ENCODE measurements at places on chromosomes 12 and 14. TPM values are rescaled to one million over a fixed set of nuclear protein-coding genes. Genes with fewer than 3 reads are reported as not detected.

The FLVCR2 gene
- 6.1 TPM for total RNA-seq

The PDZRN4 gene
- not detected for total RNA-seq

The RAD51AP1 gene
- total RNA-seq = 55.4 TPM

The GLS2 gene
- total RNA-seq = 17.0 TPM

- no peak overlapping the region for H3K4me3 ChIP-seq
- peak; percentile 55 for DNase-seq
- no peaks in the 10 kb centered on the region for H3K4me1 ChIP-seq
- no peaks in the 10 kb centered on the region for H3K27me3 ChIP-seq
- H3K36me3 ChIP-seq = peaks cover 7% of the 10 kb centered on the region
Measured at GRCh38 chr14:104722938-104723650, 935 bp upstream of the ADSS1 start.

GRCh38 chr12:132170637-132171292 is 26.5 kb downstream of the NOC4L start:
- no peaks in the 10 kb centered on the region for H3K27me3 ChIP-seq
- no peak for DNase-seq
- no peaks in the 10 kb centered on the region for H3K36me3 ChIP-seq
- H3K4me1 ChIP-seq = no peaks in the 10 kb centered on the region
- H3K27ac ChIP-seq = no peak overlapping the region

GRCh38 chr12:24562771-24563431 is 386.0 kb downstream of the BCAT1 start:
- DNase-seq = peak; percentile 66
- peak overlapping the region; percentile 94 for H3K4me3 ChIP-seq
- no peaks in the 10 kb centered on the region for H3K36me3 ChIP-seq
- H3K27me3 ChIP-seq = peaks cover 5% of the 10 kb centered on the region
- H3K4me1 ChIP-seq = peaks cover 1% of the 10 kb centered on the region
- H3K27ac ChIP-seq = no peak overlapping the region

DNA sequence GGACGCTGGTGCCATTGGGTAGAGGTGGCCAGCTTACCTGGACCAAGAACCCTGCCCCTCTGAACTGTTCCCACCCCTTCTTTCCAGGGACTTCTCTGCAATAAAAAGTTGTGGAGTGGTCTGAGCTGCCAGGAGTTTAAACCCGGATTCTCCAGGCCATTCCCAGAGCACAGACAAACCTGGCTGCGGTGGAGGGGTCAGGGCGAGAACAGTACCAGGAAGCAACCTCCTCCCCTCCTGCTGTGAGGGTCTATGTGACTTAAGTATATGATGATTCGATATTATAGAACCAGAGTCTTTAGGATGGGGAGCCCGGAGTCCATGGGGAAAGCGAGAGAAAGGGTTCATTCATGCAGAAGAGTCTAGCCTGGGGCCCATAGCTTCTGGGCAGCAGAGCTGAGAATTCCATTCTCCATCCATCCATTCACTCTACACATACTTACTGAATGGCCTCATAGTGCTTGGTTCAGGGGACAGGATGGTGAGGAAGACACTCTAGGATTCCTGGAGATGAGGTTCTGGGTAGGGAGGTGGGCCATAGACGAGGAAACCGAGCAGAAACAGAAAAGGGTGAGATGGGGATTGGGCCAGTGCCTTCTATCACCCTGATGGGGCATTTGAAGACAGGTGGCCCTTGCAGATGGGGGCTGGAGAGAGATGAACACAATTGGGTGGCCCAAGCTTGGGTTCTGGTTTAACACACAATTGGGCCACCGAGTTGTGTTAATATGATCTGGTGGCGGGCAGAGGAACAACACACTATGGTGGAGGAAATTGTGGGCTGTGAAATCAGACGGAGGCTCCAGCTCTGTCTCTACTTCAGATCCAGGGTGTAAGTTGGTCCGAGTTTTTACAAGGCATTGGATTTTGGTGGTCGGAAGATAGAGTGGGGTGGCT is 5.2 kb downstream of the KRT86 start:
- H3K27me3 ChIP-seq = peaks cover 2% of the 10 kb centered on the region
- no peaks in the 10 kb centered on the region for H3K4me1 ChIP-seq
- H3K4me3 ChIP-seq = no peak overlapping the region
- no peak overlapping the region for H3K27ac ChIP-seq

GRCh38 chr12:64781280-64782190 is 22.3 kb upstream of the GNS start:
- no peaks in the 10 kb centered on the region for H3K36me3 ChIP-seq
- H3K4me3 ChIP-seq = peak overlapping the region; percentile 86
- peaks cover 17% of the 10 kb centered on the region for H3K27me3 ChIP-seq

- no peaks in the 10 kb centered on the region for H3K4me1 ChIP-seq
- H3K27me3 ChIP-seq = no peaks in the 10 kb centered on the region
- peaks cover 8% of the 10 kb centered on the region for H3K36me3 ChIP-seq
Measured at GRCh38 chr14:34344318-34344717, 117.7 kb downstream of the SPTSSA start.

GRCh38 chr12:3990501-3991280 is 117.5 kb upstream of the PARP11 start:
- H3K4me1 ChIP-seq = no peaks in the 10 kb centered on the region
- H3K27ac ChIP-seq = no peak overlapping the region
- no peaks in the 10 kb centered on the region for H3K36me3 ChIP-seq
- H3K27me3 ChIP-seq = no peaks in the 10 kb centered on the region
- DNase-seq = no peak

Data from H9 (cell line).